Stimulated activated CD4-positive, alpha-beta T cell treated with anti-CD3 and anti-CD28 coated beads, Interleukin-4, amount 100 ng/mL, for 4 hours (primary cell): ENCODE measurements at places on chromosomes 11 and 22.
A peak's percentile ranks its signal among the peaks of the same experiment; 100 is the strongest.

GRCh38 chr11:123371506-123372297 is 58.4 kb upstream of the GRAMD1B start:
- no peak for DNase-seq

- no peak for DNase-seq
Measured at GRCh38 chr22:48849963-48850657, 977.6 kb downstream of the BRD1 start.

GRCh38 chr22:37140686-37141323 is 8.9 kb downstream of the IL2RB start:
- DNase-seq: no peak

GRCh38 chr11:17159441-17159840 is 48.3 kb downstream of the PIK3C2A start:
- DNase-seq: no peak

- DNase-seq: no peak
Measured at GRCh38 chr11:35107861-35108260, 31.1 kb upstream of the CD44 start.

GRCh38 chr11:71304045-71304444 is 51.7 kb upstream of the SHANK2 start:
- DNase-seq: no peak

GRCh38 chr11:115287266-115287665 is 216.9 kb downstream of the CADM1 start:
- DNase-seq: no peak

DNA sequence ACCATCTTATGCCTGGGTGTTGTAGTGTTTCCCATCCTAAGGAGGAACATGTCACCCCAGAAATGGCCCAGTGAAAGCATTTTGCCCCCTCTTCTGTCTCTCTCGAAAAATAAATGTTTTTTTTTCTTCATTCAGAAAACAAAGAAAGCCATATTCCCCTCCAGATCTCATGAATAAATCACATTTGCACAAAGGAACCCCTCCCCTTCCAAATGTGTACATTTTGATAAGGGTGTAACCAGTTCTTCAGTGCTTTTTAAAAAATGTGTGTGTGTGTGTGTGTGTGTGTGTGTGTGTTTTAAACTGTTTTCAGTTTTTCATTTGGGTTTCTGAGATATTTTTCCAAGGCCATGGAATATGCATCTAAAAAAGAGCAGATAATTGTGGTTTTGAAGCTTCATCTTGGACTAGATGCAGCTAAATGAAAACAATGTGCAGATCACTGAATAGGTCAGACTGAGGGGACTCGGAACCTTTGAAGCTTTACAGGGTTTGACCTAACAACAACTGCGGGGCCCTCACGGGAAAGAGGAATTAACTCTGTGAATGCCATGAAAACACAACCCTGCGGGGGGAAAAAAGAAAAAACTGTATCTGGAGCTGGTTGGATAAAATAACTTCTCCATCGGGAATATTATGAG is 76.4 kb downstream of the YAP1 start:
- DNase-seq: no peak

DNA sequence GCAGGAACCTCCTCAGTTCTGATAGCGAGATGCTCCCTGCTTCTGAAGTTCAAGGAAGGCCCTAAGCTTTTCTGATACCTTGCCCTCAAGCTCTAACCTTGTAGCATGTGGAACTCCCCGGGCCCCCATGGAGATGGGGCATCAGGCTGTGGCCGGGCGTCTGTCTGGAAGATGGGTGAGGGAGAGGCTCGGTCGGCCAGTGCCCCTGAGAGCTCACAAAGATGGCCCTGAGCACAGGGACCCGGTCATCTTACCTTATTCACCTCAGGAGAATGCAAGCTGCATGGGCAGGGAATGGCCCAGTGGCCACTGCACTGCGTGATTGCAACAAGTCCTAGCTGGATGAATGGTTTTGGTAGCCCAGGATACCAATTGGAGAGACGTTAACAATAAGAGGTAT is 830.3 kb downstream of the TBC1D22A start:
- no peak for DNase-seq

DNA sequence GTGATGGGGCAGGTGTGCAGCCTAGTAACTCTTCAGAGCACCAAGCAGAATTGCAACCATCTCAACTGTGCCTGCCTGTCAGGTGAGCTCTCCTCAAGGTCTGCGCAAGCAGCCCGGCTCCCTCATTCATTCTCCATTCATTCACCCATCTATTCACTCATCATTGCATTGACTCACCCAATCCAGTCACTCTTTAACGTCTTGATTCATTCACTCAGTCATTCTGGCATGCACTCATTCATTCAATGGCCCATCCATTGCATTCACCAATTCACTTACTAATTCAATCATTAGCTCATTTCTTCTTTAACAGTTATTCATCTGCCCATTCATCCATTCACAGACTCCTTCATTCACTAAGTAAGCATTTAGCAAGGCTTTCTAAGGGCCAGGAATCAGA is 111.8 kb downstream of the PDE2A start:
- no peak for DNase-seq

GRCh38 chr22:17120281-17120680 is 879 bp downstream of the TMEM121B start:
- DNase-seq: peak; percentile 59

DNA sequence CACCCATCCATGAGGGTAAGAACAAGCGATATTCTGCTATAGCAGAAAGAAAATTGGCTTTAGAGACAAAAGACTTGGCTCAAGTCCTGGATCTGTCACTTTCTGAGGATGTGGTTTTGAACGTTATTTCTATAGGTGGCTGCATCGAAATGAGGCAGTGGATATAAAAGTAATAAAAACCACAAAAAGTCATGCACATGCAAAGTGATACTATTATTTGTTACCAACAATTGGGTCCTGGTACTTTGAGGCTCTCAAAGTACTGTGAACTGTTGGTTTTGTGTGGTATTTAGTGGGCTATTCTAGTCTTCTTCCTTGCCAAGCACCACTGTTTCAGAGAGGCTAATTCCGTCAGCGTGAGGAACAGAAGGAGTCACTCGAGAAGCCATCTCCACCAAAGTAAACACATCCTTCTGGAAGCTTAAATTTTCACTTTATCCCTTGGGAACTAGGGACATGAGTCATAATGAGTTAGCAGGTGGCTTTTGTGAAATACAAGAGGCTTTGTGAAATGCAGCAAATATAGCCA is 13.1 kb downstream of the UBASH3B start:
- no peak for DNase-seq

- no peak for DNase-seq
Measured at GRCh38 chr11:16177688-16178087, 178.7 kb downstream of the SOX6 start.

DNA sequence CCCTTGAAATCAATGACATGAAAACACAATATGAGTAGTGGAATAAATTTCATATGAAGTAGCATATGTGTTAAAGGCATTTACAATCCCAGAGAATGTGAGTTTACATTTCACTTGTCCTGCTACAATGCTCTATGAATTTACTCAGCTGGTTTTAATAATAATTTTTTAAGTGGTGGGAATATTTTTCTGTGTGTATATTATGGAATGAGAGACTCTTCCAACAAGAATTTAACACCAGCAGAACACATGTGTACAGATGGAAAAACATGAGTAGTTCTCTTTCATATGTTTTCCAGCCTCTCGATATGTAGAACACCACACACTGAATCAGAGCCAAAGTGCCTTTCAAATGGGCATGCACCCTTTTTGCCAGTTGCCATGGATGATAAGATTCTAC is 170.4 kb downstream of the MAML2 start:
- DNase-seq: no peak

- DNase-seq: no peak
Measured at GRCh38 chr11:87974797-87975196, 200.4 kb downstream of the RAB38 start.

- DNase-seq: no peak
Measured at GRCh38 chr11:98834776-98835175, 186.0 kb upstream of the CNTN5 start.

DNA sequence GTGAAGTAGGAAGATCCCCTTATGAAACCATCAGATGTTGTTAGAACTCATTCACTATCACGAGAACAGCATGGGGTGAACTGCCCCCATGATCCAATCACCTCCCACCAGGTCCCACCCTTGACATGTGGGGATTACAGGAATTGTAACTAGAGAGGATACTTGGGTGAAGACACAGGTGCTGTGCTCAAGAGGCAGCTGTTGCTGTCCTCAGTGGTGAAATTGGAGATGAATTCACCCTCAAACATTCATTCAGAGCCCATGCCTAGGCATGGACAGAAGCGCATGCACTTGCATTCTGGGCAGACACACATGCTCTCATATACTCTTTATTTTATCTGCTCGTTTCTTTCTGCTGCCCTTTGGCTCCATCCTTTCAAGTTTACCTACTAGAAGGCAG is 385.0 kb downstream of the INSC start:
- no peak for DNase-seq

DNA sequence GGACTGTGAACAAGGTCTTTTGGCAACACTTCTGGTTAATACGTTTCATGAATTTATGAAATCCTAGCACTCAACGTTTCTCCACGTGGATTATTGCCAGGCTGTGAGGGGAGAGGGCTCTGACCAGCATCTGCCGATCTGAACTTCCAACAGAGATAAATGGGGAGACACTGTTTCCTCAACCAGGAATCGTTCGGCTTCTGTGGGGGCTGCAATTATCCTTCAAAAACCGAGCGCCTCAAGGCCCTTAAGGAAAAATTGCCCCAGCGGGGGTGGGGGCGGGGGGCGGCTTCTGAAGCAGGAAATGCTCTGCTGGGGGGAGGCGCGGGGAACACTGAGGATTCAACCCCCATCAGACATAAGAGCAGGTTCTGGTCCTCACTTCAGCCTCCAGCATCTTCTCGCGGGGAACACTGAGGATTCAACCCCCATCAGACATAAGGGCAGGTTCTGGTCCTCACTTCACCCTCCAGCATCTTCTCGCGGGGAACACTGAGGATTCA is 155.6 kb downstream of the BRD1 start:
- DNase-seq: no peak

- DNase-seq: no peak
Measured at GRCh38 chr11:46498179-46498578, 95.6 kb downstream of the AMBRA1 start.

GRCh38 chr11:100774859-100775258 is 87.8 kb downstream of the ARHGAP42 start:
- DNase-seq: no peak

- DNase-seq: no peak
Measured at GRCh38 chr11:1422481-1422880, 32.7 kb downstream of the BRSK2 start.

- peak; percentile 77 for DNase-seq
Measured at GRCh38 chr11:61187505-61188130, 15.7 kb upstream of the PGA3 start.

- DNase-seq: peak; percentile 36
Measured at GRCh38 chr22:46432164-46433068, 96.9 kb downstream of the TRMU start.

DNA sequence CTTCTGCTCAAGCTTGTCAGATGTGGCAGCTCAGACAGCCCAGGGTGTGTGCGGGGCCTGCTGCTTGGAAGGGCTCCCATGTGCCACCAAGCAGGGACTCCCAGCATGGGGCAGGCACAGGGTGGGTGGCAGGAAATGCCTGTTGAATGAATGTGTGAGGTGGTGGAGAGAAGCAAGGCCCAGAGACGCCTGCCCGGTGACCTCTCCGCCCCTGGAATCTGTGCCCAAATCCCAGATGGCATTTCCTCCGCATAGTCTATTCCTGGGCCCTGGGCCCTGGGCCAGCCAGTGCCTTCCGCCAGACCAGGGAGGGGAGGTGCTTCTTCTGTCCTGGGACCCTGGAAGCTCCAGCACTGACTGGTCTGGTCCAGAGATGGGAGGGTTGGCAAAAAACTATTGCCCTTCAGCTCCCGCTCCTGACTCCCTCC is 3.7 kb downstream of the CST6 start:
- DNase-seq: no peak

- DNase-seq: no peak
Measured at GRCh38 chr11:75795276-75796090, 19.5 kb upstream of the UVRAG start.

- DNase-seq: no peak
Measured at GRCh38 chr11:43789700-43790443, 90.8 kb upstream of the ALKBH3 start.

DNA sequence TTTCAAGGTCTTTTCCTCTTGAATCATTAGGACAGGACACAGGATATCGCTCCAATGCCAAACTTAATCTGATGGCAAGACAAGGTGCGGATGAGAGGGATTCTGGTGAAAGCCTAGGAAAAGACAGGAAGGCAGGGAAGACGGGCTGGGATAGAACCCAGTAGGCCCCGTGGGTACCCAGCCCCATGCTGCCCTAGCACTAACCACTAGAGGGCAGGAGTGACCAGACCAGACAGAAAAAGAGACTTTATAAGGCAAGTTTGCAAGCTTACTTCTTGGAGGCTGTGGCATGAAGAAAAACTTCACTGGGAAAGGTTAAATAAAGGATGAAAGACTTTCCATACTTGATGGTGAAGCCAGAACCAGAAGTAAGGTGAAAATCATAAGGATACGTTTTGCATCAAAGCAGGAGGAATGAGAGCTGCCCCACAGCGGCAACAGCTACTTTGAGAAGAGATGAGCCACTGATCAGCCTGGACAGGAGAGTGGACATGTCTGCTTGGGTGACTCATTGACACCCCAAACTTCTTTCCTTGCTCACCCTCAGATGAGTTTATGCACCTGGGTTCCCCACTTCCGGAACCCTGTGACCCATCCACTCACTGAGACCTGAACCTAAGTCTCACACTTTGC is 39.8 kb downstream of the SYN3 start:
- DNase-seq: peak; percentile 30

GRCh38 chr11:101211407-101211975 is 81.9 kb upstream of the PGR start:
- no peak for DNase-seq

DNA sequence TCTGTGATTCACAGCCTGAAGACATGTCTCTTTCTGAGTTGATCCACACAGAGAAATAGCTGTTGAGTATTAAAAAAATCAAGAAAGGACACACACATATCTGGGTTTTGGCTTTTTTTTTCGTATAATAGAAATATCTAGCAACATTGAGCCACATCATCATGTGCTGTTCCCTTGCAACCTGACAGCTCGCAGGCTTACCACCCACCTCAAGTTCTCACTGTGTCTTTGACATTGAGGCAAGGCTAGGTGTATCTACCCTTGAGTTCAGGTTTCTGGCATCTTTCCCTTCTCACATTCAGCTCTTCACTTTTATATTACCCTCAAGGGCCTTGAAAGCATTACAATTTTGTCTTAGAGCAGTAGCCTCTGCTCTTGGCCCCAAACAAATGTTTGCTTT is 490.3 kb upstream of the KIRREL3 start:
- no peak for DNase-seq

GRCh38 chr22:22903355-22903777 is 15.8 kb downstream of the IGLL5 start:
- DNase-seq: no peak

DNA sequence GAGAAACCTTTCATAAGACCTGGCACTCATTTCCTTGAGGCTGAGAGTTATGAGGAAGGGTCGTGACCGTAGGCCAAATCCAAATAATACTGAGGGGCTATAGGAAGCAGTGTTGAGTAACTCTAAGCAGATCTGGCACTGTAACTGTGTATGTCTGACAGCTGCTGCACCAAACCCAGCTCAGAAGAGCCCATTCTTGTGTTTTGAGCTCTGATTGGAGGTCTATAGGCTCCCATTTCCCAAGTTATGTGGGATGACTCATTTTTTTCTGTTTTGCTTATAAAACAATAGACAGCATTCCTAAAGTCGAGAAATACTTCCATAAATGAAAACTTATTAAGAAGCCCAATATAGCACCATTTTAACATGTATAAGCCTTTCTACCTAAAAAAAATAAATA is 645.8 kb downstream of the DLG2 start:
- DNase-seq: no peak
